ENCODE measurements at places on chromosomes 6 and 20. TPM values are rescaled to one million over a fixed set of nuclear protein-coding genes. Genes with fewer than 3 reads are reported as not detected.

GRCh38 chr6:15335916-15336315 lies 90.0 kb downstream of the JARID2 start:
- H3K36me3 ChIP-seq: no peaks in the 10 kb centered on the region
- no peak overlapping the region for H3K27ac ChIP-seq
- peaks cover 18% of the 10 kb centered on the region for H3K4me1 ChIP-seq
- H3K27me3 ChIP-seq: no peaks in the 10 kb centered on the region
- DNase-seq: no peak
- no peak overlapping the region for H3K4me3 ChIP-seq

- no peaks in the 10 kb centered on the region for H3K36me3 ChIP-seq
- no peaks in the 10 kb centered on the region for H3K27me3 ChIP-seq
- H3K27ac ChIP-seq: no peak overlapping the region
- H3K4me3 ChIP-seq: no peak overlapping the region
Observed at GRCh38 chr6:126333729-126334128, 6.2 kb upstream of the CENPW start.

The FRK gene
- polyA plus RNA-seq: under 0.01 TPM

- H3K4me3 ChIP-seq: peak overlapping the region; percentile 47
- H3K4me1 ChIP-seq: no peaks in the 10 kb centered on the region
- peaks cover 93% of the 10 kb centered on the region for H3K27me3 ChIP-seq
- H3K36me3 ChIP-seq: no peaks in the 10 kb centered on the region
- no peak overlapping the region for H3K27ac ChIP-seq
- DNase-seq: no peak
Observed at GRCh38 chr6:50822078-50822476, 3.4 kb downstream of the TFAP2B start.

DNA sequence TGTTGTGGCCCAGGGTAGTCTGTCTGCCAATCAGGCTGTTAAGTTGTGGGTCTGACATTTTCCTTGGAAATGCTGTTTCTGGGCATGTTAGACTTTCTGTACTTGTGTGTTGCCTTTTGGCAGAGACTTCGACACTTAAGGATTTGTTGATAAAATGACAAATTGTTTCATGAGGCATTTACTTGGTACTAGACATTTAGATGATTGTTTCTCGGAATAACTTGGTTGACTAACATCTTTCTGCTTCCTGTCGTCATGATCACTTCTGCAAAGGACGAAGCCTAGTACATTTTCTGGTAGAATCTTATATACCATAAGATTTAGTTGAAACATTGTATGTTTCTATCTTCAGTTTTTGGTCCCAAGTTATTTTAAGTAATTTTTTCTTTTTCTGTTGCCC lies 34.1 kb downstream of the UTRN start:
- no peaks in the 10 kb centered on the region for H3K27me3 ChIP-seq
- H3K36me3 ChIP-seq: no peaks in the 10 kb centered on the region
- H3K4me3 ChIP-seq: no peak overlapping the region

DNA sequence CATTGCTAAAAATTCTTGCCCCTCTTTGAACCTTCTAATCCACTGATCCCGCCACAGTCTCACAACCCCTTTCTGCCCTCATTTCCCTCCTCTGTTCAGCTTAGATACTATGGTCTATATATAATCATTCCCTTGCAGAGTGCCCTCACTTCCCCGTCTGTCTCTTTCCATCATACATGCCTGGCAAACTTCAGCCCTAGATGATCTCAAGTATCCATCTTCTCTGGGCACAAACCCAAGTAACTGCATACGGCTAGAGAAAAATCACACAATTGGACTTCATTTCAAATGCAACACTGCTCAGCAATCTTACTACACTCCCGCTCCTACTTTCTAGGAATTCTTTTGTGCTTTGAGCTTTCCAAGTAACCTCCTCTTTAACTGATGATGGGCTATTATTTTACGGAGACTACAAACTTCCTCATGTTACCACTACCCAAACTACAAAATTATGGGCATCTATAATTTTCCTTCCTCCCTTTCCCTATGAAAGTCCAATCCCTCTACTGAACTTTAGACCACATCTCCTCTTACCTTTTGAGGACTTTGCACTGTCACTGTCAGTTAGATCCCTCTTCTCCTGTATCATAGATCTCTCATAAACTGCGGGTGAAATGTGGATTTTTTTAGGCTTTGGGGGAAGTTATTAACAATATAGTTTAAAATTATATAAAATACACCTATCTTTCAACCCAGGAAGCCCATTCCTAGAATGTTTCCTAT lies 135.6 kb downstream of the BTBD9 start:
- no peaks in the 10 kb centered on the region for H3K27me3 ChIP-seq
- peaks cover 7% of the 10 kb centered on the region for H3K4me1 ChIP-seq
- no peak overlapping the region for H3K27ac ChIP-seq

DNA sequence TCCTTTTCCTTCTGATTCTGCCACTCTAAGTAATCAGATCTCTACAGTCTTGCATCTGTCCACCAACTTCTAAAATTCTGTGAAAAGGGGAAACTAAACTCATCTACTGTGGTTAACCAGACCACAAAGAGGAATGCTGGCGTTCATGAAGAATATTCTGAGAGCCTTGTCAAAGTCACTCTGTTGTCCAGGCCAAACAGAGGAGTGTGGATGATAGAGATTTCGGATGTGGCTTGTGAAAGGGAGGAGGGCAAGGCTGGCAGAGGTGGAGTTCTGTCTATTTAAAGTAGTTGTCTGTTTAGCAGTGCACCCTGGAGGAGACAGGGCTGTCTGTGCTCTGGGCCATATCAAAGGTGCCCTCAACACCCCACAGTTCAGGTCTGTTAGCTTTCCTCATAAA lies 33.9 kb downstream of the CCN2 start:
- peaks cover 15% of the 10 kb centered on the region for H3K27me3 ChIP-seq
- H3K27ac ChIP-seq: no peak overlapping the region
- no peak for DNase-seq
- H3K4me1 ChIP-seq: no peaks in the 10 kb centered on the region

Measured in SK-N-SH (cell line).